ENCODE measurements at places on chromosomes 2 and 18.

- no peak for DNase-seq
These were observed 114.2 kb downstream of the RBMS1 start for GRCh38 chr2:160379399-160379798.

GRCh38 chr2:182117196-182117595 is 131.5 kb downstream of the PPP1R1C start:
- no peak for DNase-seq

DNA sequence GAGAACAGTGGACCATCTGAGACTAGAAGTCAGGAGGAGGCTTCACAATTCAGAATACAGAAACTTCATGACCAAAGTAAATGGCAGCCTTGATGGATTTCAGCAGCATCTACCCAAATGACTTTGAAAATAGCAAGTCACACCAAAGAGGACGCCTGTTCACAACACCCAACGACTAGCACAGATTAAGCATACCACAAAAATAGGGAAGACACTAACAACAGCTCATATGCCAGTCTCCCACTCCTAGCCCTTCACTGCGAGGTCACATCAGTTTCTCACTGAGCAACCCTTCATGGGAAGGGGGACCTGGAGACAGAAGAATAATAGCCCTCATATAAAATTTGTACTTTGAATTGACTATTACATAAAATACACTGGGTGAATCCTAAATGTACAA is 228.4 kb upstream of the SLC39A10 start:
- DNase-seq, result no peak

- DNase-seq, result no peak
These were observed 11.0 kb upstream of the FARP2 start for GRCh38 chr2:241344925-241345651.

GRCh38 chr2:181158427-181158826 is 178.0 kb downstream of the UBE2E3 start:
- no peak for DNase-seq

- DNase-seq, result no peak
These were observed 72.7 kb upstream of the CHRNA1 start for GRCh38 chr2:174836995-174837390.

DNA sequence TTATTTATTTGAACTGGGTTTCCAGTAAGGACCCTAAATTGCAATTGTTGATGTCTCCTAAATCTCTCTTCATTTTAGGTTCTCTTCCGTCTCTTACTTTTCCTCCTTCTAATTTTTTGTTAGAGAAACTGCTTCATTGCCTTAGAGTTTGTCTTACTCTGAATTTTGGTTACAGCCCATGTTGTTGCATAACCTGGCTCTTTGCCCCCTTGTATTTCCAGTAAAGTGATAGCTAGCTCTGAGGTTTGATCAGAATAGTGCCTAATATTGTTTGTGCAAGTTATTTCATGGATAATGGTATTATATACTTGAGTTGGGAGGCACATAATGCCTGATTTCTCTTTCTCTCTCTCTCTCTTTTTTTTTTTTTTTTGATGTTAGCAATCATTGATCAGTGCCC is 71.8 kb downstream of the MGAT5 start:
- DNase-seq, result no peak

- DNase-seq, result no peak
These were observed 779 bp upstream of the LYPD6 start for GRCh38 chr2:149329489-149330126.

- DNase-seq, result no peak
These were observed 247.0 kb downstream of the KCNH7 start for GRCh38 chr2:162591403-162592083.

DNA sequence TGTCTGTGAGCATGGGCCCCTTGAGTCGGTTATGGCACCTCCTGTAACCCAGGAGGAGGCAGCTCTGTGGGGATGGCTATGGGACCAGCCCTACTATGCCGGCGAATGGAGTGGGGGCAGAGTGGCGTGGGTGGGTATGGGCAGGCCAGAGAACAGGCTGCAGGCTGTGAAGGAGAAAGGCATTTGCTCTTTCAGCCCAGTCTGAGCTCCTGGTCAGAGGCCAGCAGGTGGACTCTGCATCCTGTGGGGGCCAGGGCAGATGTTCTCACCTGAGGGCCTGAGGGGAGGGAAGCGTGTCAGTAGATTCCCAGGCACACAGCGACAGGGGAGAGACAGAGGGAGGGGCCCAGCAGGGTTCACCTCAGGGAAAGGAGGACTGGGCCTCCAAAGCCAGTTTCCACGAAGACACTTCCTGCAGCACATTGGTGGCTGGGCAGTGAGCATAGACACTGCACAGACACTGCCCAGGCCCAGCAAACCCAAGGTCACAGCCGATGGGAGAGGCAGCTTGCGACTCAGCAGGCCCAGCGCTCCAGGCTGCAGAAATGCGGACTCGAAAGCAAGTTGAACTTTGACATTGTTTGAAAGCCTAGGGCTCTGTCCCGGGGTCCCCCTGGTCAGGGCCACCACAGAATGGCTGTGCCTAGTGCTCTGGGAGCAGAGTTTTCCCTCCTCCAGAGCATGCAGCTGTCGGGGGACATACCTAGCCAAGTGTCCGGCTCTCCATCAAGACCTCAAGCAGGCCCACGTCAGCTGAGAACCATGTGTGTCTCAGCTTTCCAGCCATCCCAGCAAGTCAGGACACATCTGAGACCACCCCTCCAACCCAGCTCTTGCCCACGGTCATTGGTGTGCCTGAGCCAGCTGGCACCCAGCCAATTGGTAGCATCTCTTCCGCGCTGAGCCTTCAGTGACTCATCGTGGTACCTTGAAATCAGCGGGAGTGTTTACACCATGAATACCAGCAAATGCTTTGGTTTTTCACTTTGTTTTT is 53.8 kb downstream of the TGOLN2 start:
- DNase-seq, result no peak

DNA sequence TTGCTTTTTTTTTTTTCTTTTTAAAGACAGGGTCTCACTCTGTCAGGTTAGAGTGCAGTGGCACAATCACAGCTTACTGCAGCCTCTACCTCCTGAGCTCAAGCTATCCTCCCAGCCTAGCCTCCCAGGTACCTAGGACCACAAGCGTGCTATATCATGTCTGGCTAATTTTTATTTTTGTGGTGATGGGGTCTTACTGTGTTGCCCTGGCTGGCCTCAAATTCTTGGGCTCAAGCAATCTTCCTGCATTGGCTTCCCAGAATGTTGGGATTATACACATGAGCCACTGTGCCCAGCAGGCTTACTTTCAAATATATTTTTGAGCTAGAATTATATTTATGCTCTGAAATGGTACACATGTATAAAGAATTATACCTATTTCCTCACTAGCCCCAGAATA is 53.4 kb upstream of the GAREM2 start:
- no peak for DNase-seq

- DNase-seq, result no peak
These were observed 176.1 kb upstream of the KLF7 start for GRCh38 chr2:207341804-207342203.

DNA sequence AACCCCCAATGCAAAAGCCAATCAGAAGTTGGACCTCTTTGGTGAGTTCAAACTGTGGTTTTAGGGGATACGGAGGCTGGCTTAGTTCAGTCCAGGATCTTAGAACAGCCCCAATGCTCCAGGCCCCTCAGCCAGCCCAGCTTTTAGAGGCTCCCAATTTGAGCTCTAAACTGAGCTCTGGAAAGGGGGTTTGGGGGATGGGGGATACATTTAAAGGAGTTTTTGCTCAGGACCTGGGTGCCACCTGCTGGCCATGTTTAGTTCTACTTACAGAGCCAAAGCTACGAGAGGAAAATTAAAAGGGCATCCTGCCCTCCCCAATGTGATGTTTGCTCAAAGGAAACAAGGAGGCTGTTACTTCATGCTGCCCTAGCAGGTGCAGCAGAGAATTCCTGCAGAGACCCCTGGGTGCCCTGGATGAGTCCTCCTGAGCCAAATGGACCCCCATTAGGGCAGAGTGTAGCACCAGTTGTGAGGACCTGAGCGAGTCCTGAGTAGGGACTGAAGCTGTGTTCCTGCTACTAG is 15.9 kb upstream of the TMEM214 start:
- peak; percentile 32 for DNase-seq

DNA sequence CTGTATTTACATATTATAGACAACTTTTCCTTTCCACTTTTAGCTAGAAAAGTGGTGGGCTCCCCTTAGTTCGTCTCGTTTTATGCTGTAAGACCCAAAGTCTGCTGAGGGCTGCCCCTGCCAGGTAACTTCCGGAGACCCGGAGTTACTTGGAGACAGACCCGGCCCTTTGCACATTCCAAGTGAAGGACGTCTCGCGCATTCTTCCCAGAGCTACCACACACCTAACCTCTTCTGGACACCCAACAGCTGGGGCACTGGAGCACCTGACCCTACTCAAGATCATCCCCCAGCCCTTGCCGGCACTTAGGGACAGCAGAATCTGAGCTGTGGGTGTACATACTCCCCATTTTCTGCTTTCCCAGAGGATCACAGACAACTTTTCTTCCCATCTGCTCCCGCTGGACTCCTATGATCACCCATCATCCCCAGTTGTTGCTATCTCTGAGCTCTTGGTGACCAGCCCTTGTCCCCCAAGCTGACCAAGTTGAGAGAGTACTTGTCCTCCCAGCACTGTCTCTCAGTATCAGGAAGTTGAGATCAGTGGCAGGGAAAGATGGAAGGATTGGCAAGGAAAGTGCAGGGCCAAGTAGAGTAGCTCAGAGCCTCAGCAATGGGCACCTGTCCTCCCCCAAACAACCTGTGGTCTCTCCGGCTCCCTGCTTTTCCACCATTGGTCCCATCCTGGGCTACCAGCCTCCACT is 8.4 kb upstream of the SATB2 start:
- DNase-seq, result no peak

DNA sequence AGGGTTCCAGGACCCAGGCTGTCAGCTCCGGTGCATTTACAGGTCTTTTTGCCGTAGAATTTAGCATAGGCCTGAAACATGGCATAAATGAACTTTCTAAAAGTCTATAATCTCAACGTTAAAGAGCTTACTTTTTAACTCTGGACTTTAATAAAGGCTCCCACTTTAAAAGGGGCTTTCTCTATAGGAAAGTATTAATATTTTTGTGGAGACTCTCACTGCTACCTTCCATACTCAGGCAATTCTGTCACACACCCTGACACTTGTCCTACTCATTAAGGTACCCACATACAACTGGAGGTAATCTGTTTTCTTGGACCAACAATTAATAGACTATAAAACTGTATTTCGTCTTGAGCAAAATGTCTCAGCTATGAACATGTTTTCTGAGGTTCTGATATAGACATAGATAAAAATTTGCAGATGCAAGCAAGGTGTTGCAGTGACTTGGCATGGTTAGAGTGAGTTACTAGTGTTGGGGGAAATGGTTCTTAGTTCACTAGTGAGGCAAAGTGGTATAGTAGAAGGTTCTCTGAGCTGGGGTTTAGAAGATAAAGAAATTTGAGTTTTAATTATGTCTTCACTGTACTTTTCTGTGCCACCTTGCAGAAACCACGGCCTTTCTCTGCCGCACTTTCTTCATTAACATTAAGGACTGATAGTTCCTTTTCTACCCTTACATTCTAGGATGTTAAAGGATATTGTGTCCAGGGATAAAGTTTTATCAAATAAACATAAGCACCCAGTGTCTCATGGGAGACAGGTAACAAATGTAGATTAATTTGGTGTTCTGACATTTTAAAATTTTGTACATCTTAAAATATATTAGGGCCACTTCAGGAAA is 10.8 kb upstream of the NR4A2 start:
- no peak for DNase-seq

DNA sequence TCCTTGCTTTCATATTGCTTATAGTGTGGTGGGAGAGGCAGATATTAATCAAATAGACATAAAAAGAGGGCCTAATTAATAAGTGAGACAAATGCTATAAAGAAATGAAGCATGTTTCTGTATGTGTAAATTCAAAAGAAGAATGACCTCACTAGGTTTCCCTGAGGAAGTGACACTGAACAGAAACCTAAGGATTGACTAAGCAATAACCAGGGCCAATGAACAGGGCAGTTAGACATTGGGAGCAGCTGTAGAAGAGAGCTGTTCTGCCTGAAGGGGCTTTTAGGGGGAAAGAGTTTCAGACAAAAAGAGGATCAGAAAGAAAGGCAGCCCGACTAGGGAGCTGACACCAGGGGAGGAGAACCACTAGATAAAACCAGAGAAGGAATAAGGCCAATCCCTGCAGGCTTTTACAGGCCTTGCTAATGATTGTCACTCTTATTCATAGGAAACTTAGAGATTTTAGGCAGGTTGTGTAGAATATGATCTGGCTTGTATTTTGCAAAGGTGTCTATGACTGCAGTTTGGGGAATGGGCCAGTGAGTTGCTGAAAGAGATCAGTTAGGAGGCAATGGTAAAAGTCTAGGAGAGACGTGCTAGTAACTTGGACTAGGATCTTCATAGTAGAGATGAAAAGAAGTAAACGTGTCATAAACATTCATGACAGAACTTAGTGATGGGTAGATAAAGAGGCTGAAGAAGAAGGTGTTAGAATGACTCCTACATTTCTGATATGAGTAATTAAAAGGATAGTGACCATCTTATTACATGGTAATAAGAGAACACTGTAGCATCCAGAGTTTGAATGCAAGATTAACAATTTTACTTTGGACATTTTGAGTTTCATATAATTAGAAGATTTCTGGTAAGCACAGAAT is 26.8 kb upstream of the NABP1 start:
- no peak for DNase-seq

DNA sequence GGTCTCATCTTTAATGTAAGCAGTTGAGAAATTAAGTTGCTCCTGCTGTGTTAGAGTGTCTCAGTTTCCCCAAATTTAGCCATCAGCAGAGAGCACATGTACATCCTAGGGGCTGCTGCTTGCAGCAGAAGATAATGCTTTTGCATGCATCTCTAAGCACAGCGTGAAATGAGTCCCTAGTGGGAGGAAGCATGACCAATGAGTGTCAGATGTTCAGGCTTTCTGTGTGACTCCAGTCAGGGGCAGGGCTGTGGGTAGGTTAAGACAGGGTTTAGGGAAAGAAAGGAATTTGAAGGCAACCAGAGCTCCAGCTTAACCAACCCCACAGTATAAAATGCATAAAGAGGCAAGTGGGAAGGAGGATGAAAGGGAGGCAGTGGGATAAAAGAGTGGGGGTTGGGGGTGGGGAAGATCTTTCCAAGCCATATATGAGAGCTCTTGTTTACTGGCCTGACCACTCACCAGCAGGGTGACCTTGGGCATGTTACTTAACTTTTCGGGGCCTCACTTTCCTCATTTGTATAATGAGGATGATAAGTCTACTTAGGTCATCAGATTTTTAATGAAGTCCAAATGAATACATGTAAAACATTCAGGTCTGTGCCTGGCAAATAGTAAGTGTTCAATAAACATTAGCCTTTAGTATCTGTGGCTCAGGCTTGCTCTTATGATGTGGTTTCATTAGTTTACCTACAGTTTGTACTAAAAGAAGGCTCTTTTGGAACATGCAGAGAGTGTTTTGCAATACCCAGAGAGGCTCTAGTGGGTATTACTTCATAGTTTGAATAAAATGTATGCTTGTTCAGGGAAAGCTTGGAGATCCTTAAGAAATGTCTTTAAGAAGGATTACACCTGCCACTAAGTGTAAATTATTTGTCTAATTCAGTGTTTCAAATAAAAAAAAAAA is 42.7 kb upstream of the PELI1 start:
- no peak for DNase-seq

DNA sequence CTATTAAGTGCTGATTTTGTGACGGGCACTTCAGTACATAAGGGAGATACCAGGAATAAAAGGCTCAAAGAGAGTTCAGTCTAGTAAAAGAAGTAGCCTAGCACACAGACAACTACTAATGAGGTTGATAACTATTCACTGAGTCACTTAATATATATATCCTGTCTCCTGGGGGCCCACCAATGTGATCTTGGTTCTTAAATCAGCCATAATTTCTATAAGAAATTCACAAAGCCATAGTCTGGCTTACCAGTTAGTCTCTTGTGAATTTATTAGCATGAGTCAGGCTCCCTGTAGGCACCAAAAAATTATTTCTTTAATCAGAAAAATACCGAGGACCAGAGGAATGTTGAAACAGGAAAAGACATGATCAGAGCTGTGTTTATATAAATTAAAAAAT is 10.4 kb downstream of the KCNE4 start:
- DNase-seq, result no peak

- DNase-seq, result no peak
These were observed 62.9 kb downstream of the COPS8 start for GRCh38 chr2:237148624-237149023.
